Mesothelial cell of epicardium (in vitro differentiated cells): ENCODE measurements at places on chromosomes 12 and 14.

GRCh38 chr14:104370256-104370870 is 209.2 kb upstream of the C14orf180 start:
- H3K27me3 ChIP-seq = peaks cover 17% of the 10 kb centered on the region
- H3K4me3 ChIP-seq = no peak overlapping the region
- H3K27ac ChIP-seq = no peak overlapping the region
- no peaks in the 10 kb centered on the region for H3K36me3 ChIP-seq
- no peaks in the 10 kb centered on the region for H3K4me1 ChIP-seq

DNA sequence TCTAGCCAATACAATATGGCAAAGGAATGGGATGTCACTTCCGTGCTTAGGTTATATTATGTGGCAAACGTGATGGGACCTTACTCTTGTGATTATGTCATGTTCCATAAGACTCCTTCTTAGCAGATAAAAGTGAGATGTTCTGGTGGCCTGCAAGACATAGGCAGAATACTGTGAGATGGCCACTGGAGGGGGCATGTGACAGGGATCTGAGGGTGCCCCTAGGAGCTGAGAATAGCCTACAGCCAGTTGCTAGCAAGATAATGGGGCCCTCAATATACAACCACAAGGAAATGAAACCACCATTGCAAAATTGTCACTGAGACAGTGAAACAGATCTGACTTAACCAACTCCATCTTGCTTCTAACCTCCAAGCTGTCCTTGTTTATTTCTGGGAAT is 151.4 kb upstream of the SSTR1 start:
- H3K27ac ChIP-seq = no peak overlapping the region
- H3K27me3 ChIP-seq = no peaks in the 10 kb centered on the region
- peaks cover 11% of the 10 kb centered on the region for H3K4me1 ChIP-seq
- no peaks in the 10 kb centered on the region for H3K36me3 ChIP-seq
- no peak for DNase-seq
- H3K4me3 ChIP-seq = no peak overlapping the region

- H3K36me3 ChIP-seq = peaks cover 17% of the 10 kb centered on the region
- H3K27ac ChIP-seq = peak overlapping the region; percentile 10
- DNase-seq = no peak
- H3K27me3 ChIP-seq = no peaks in the 10 kb centered on the region
Observed at GRCh38 chr12:12178559-12178958, 88.3 kb downstream of the LRP6 start.

DNA sequence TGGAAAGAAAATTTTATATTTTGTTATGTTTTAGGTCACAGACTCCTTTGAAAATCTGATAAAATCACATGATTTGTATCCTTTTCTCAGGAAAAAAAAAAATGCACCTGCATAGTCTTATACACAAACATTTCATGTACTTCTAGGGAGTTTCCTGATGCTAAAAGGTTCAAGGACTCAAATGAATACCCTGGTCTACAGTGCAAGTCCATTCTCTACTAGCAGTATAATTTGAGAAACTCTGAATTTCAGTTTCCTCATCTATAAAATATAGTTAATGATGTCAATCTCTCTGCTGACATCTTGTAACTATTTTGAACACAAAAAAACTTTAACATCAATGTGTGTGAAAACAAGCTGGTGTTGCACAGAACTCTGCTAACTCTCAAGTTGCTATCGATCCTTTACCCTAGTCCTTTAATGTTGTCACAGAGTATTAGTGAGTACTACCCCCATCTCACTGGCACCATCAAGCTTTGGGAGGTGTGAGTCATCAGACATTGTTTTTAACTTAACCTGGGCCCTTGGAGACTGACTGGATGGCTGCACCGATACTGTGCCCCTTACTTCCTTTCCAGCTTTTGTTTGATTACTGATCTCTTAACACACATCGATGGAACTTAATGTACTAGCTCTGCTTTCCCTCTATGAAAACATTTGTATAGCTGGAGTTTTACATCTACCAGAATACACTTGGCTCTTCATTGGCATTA is 251.9 kb upstream of the SOX5 start:
- peaks cover 2% of the 10 kb centered on the region for H3K36me3 ChIP-seq
- DNase-seq = no peak
- no peak overlapping the region for H3K4me3 ChIP-seq

- H3K4me1 ChIP-seq = peaks cover 60% of the 10 kb centered on the region
- no peaks in the 10 kb centered on the region for H3K36me3 ChIP-seq
- no peaks in the 10 kb centered on the region for H3K27me3 ChIP-seq
- H3K4me3 ChIP-seq = no peak overlapping the region
- DNase-seq = no peak
- H3K27ac ChIP-seq = no peak overlapping the region
Observed at GRCh38 chr14:68469208-68469713, 323.6 kb downstream of the ZFP36L1 start.

DNA sequence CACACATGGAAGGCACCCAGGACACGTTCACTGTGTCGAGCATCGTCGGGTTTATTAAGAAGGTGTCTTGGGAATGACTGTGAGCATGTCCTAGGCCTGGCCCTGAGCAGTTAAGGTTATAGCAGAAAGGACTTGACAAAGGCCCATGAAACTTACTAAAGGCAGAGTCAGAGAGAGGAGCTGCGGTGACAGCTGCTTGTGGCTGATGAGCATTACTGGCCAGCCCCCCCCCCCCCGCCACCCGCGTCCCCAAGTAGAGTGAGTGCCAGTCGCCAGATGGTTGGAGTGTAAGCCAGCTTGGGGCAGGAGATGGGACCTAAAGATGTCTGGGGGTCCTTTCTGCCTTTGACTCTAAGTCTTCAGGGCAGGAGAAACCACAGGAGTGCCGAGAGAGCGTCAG is 169.9 kb downstream of the TSPAN9 start:
- H3K27me3 ChIP-seq = no peaks in the 10 kb centered on the region
- H3K4me1 ChIP-seq = peaks cover 10% of the 10 kb centered on the region
- H3K27ac ChIP-seq = no peak overlapping the region
- no peak for DNase-seq
- peaks cover 8% of the 10 kb centered on the region for H3K36me3 ChIP-seq
- no peak overlapping the region for H3K4me3 ChIP-seq

DNA sequence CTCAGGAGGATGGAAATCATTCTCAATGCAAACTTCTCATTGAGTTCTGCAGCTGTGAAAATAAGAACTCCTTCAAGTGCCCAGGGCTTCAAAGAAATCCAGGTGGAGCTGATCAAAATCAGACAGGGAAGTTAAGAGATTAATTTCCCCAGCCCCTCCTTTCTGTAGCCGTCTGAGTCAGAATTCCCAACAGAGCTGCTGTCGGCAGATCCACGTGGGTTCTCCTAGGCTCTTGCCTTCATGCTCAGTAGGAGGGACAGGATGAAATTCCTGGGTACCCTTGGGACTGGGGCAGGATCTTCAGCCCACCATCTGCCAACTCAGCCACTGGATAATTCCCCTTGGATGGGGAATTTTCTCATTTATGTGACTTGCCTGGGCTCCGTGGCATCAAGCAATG is 13.3 kb downstream of the TGFB3 start:
- no peaks in the 10 kb centered on the region for H3K27me3 ChIP-seq
- no peak for DNase-seq
- peaks cover 52% of the 10 kb centered on the region for H3K36me3 ChIP-seq
- H3K4me3 ChIP-seq = no peak overlapping the region

GRCh38 chr12:128459067-128459466 is 192.1 kb downstream of the TMEM132C start:
- no peak overlapping the region for H3K27ac ChIP-seq
- DNase-seq = no peak
- no peaks in the 10 kb centered on the region for H3K36me3 ChIP-seq
- peaks cover 4% of the 10 kb centered on the region for H3K4me1 ChIP-seq
- no peaks in the 10 kb centered on the region for H3K27me3 ChIP-seq

- no peak for DNase-seq
- H3K4me3 ChIP-seq = no peak overlapping the region
- peak overlapping the region; percentile 64 for H3K27ac ChIP-seq
Observed at GRCh38 chr14:96102081-96102856, 63.1 kb downstream of the C14orf132 start.

GRCh38 chr14:67643713-67644112 is 24.0 kb downstream of the ARG2 start:
- no peak overlapping the region for H3K27ac ChIP-seq
- peaks cover 10% of the 10 kb centered on the region for H3K36me3 ChIP-seq
- no peaks in the 10 kb centered on the region for H3K27me3 ChIP-seq

DNA sequence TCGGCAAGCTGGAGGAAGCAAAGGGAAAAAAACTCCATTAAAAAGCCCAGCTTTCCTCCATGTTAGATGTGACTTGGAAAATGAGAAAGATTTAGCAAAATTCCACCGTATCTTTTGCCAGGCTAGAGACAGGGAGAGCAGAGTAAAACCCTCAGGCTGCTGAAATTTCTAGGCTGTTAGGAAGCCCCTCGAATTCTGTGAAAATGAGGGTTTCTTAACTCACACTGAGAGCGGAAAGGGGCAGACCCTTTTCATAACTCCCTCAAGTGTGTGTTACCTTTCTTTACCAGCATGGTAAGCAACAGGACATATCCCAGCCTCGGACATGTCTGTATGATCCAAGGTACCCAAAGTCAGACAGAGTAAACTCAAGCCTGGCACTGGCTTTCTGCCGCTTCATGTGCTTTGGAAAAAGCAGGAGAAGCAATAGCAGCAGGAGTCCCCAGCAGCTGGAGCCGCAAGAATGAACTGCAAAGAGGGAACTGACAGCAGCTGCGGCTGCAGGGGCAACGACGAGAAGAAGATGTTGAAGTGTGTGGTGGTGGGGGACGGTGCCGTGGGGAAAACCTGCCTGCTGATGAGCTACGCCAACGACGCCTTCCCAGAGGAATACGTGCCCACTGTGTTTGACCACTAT is at the start of gene RHOJ:
TSS of gene RHOJ (plus strand) at position 37 of the 637 bp plus-strand sequence. CDS start at position 464, 427 bp downstream.
- no peaks in the 10 kb centered on the region for H3K36me3 ChIP-seq
- H3K4me1 ChIP-seq = peaks cover 5% of the 10 kb centered on the region
- no peaks in the 10 kb centered on the region for H3K27me3 ChIP-seq
- no peak within 1 kb of the TSS for H3K4me3 ChIP-seq
- H3K27ac ChIP-seq = peak within 1 kb of the TSS; percentile 21

GRCh38 chr12:53623548-53624385 is 2.4 kb downstream of the ATF7 start:
- no peaks in the 10 kb centered on the region for H3K36me3 ChIP-seq
- H3K4me3 ChIP-seq = peak overlapping the region; percentile 95
- peak overlapping the region; percentile 91 for H3K27ac ChIP-seq
- no peaks in the 10 kb centered on the region for H3K27me3 ChIP-seq
- peaks cover 44% of the 10 kb centered on the region for H3K4me1 ChIP-seq

- H3K4me3 ChIP-seq = no peak overlapping the region
- H3K27me3 ChIP-seq = peaks cover 14% of the 10 kb centered on the region
- H3K36me3 ChIP-seq = no peaks in the 10 kb centered on the region
- H3K27ac ChIP-seq = peak overlapping the region; percentile 33
Observed at GRCh38 chr14:72451054-72451972, 442.6 kb downstream of the DPF3 start.

GRCh38 chr14:85235868-85236267 is 294.1 kb upstream of the FLRT2 start:
- H3K4me1 ChIP-seq = peaks cover 17% of the 10 kb centered on the region

GRCh38 chr12:120119271-120119973 is 2.9 kb upstream of the RAB35 start:
- DNase-seq = no peak
- H3K4me1 ChIP-seq = peaks cover 31% of the 10 kb centered on the region
- H3K27me3 ChIP-seq = no peaks in the 10 kb centered on the region
- H3K36me3 ChIP-seq = peaks cover under 1% of the 10 kb centered on the region
- H3K27ac ChIP-seq = no peak overlapping the region
- H3K4me3 ChIP-seq = no peak overlapping the region

DNA sequence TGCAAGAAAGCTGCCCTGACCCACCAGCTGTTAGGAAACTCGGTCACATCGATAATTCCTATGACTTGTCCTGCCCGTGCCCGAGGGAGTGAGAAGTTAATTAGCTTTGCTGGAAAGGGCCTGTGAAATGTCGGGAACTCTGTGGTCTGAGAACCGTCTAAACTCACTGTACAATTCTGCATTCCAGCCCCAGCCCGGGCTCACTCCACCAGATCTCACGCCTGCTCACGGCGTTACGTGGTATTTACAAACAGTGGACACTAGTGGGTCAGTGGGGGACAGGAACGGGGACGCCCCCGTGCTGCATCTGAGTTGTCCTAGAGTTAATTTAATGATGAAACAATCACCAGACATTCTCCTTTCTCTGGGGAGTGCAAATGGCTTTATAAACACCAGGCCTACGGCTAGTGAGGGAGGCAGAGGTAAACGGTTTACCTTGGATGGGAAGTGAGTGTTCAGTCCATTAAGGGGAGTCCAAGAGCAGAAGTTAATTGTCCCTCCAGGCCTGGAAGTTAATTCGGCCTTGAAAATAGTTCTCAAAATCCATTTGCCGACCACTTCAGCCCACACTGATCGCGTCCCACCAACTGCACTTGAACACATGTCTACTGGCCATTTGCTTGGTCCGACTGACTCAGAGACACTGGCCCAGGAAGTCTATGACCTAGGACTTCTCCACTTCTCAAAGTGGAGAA is 93.5 kb upstream of the MED13L start:
- no peak overlapping the region for H3K27ac ChIP-seq
- no peak for DNase-seq
- peaks cover 16% of the 10 kb centered on the region for H3K27me3 ChIP-seq
- H3K4me3 ChIP-seq = no peak overlapping the region

DNA sequence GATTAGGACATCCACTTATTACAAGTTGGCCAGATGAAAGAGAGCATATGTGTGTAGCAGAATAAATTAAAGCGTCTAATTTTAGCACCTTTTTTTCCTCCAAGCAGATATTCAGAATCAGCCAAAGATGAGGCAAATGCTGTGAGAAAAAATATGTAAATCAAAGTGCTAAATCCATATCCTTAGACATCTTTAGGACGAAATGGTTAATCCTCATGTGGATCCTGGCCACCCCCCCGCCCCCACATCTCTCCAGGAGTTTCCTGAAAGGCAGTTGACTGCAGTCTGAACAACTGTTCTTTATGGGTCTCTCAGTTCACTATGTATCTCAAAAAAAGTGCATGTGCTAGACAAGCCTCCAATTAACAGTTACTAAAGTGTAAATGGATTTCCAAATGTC is 1768.1 kb upstream of the SEL1L start:
- H3K36me3 ChIP-seq = no peaks in the 10 kb centered on the region
- no peak overlapping the region for H3K27ac ChIP-seq
- H3K4me1 ChIP-seq = peaks cover 26% of the 10 kb centered on the region
- no peak overlapping the region for H3K4me3 ChIP-seq

DNA sequence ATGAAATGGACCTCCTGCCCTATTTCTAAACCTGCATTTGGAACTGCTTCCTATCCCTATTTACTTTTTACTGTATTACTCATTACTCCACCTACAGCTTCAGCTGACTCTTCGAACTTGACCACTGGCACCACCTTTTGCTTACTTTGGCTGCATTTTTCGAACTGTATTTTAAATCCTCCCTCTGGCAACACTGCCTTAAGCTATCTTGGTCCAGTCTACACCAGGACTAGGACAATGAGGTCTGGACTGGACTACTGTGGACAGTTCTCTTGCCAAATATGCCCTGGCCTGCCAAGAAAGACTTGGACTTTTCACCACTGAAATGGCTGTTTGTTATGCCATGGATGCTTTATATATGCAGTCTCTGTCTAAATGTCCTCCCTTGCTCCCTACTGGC is 328.1 kb downstream of the BTG1 start:
- peaks cover 3% of the 10 kb centered on the region for H3K36me3 ChIP-seq
- peaks cover 14% of the 10 kb centered on the region for H3K4me1 ChIP-seq
- no peak overlapping the region for H3K27ac ChIP-seq
- no peak for DNase-seq
- H3K27me3 ChIP-seq = no peaks in the 10 kb centered on the region
- no peak overlapping the region for H3K4me3 ChIP-seq
